Activated naive CD4-positive, alpha-beta T cell (primary cell): ENCODE measurements at places on chromosomes 11 and 22.

- DNase-seq: no peak
These were observed 16.0 kb upstream of the BMAL1 start for GRCh38 chr11:13261591-13262061.

DNA sequence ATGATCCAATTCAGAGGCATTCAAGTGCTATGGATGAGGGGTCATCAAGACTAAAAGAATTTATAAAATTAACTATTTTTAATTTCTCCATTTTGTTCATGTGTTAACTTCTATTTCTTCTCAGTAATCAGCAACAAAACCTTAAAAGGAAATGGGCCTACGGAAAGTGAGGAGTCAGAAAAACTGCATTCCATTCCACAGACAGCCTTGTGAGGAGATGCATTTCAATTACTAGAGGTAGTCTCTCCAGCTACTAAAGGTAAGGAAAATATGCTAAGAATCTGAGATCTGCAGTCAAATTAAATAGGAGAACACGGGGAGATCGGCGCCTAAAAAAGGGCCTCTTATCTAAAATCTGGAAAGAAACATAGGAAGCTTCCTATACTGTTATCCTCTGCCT is 661.7 kb downstream of the DLG2 start:
- DNase-seq: no peak

GRCh38 chr11:118998822-118999221 is 884 bp downstream of the CENATAC start:
- no peak for DNase-seq

GRCh38 chr22:35456757-35457156 is 56.8 kb downstream of the MCM5 start:
- no peak for DNase-seq

DNA sequence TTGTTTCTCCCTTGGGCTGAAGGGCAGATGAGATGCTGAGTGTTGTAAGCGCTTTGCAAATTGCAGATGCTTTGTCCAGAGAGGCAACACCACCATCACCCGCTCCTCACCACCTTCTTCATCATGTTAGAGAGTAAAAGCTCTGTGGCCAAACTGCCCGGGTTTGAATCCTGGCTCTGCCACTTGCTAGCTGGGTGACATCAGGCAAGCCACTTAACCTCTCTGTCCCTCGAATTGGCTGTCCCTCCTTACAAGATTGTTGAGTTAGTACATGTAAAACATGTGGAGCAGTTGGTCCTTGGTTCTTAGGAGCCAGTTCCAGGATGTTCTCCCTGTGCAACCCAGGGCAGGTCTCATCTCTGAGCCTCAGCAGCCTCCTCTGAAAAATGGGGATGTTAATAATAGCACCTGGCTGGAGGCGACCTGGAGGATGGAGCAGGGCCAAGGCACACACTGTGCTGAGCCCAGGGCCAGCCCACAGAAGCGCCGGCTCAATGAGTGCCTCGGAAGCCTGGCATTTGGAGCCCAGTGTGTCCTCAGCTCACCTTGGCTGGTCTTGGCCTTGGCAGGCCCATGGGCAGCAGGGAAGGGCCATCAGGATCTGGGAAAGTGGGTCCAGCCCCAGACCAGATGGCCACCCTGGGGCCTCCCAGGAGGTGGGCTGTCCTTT is 10.5 kb downstream of the C11orf86 start:
- DNase-seq: no peak

GRCh38 chr22:22770280-22770871 is 117.2 kb upstream of the IGLL5 start:
- DNase-seq: no peak

DNA sequence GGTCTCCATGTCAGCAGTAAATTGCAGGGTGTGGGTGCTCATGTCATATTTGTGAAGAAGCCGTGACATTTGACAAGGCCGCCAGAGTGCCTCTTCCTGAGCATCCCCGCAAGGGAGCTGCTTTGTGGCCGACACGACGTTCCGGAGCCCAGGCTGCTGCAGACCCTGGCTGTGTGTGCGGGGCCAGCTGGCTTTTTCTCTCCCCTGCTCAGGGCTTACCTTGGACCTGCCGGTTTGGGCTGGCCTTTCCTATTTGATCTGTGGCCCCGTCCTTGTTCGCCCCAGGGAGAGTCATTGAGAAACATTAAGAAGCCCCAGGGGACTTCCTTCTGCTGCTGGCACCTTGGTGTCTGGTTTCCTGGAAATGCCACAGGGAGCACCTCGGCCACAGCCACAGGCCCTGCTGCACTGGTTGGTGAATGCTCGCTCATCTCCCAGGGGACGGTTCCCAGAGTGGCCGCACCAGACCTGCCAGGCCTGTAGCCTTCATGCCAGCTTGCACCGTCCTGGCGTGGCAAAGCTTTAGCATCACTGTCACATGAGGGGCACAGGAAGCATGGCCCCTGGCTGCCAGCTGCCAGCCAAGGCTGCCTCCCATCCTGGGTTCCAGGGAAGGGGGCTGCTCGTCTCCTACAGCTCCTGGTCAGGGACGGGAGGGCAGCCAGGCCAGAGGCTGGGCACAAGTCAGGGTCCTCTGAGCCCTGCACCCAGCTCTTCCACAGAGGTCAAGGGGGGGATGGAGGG is 5.4 kb downstream of the GRK2 start:
- DNase-seq: peak; percentile 53

GRCh38 chr11:45725121-45725520 is 59.7 kb upstream of the CHST1 start:
- DNase-seq: no peak

DNA sequence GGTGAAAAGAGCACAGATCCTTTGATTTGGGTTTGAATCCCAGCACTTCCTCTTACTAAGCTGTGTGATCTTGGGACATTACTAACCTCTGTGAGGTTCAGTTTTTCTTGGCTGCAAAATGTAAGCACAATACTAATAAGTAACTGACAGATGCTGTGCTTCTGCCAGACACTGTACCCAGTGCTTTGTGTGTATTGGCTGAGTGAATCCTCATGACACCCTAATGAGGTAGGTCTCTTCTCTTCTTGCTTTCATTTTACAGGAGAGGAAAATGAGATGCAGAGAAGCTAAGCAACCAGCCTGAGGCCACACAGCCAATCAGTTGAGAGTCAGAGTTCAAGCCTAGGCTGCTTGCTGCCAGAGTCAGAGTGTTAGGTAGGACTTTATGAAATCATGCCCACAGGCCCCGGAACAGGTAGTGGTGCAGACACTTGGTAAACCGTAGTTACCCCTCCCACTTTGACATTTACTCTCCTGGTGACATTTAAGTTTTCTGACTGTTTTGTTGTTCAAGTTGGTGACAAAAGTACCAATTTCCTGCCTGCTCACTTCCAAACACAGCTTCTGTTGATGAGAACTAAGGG is 21.2 kb downstream of the PTPRJ start:
- peak; percentile 25 for DNase-seq

DNA sequence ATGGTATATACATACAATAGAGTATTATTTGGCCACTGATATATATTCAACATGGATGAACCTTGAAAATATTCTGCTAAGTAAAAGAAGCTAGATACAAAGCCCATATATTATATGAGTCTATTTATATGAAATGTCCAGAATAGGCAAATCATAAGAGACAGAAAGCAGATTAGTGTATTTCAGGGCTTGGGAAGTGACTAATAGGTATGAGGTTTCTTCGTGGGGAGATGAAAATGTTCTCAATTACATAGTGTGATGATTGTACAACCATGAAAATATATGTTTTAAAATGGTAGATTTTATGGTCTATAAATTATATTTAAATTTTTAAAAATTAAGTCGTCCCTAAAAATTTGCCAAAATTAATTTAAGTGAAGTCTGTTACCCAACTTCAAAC is 92.2 kb downstream of the STK33 start:
- DNase-seq: no peak

- no peak for DNase-seq
These were observed 3.0 kb upstream of the GTSE1 start for GRCh38 chr22:46293577-46294260.
